ENCODE measurements at places on chromosomes 3 and 15. TPM values are rescaled to one million over a fixed set of nuclear protein-coding genes. Genes with fewer than 3 reads are reported as not detected.

The PLS1 gene
- total RNA-seq: 1.8 TPM

The CPEB1 gene
- 0.72 TPM for total RNA-seq

The SAXO2 gene
- 2.6 TPM for total RNA-seq

The FAM174B gene
- total RNA-seq: 12.6 TPM

The FHIT gene
- 18.2 TPM for total RNA-seq

The C15orf62 gene
- not detected for total RNA-seq

The CDCP1 gene
- total RNA-seq: 0.30 TPM

The RPP25 gene
- total RNA-seq: 2.3 TPM

The IGSF11 gene
- 1.6 TPM for total RNA-seq

The MCTP2 gene
- 2.1 TPM for total RNA-seq

The CTXND1 gene
- 3.2 TPM for total RNA-seq

The GFM1 gene
- total RNA-seq: 65.1 TPM

The HHATL gene
- total RNA-seq: 463 TPM

The NAALADL2 gene
- total RNA-seq: 3.1 TPM

The NEO1 gene
- 14.4 TPM for total RNA-seq

The IQCH gene
- 0.64 TPM for total RNA-seq

The CLDN16 gene
- total RNA-seq: not detected

The ZNF80 gene
- total RNA-seq: not detected

The GOLGA8G gene
- not detected for total RNA-seq

The MNS1 gene
- 1.0 TPM for total RNA-seq

The NTRK3 gene
- total RNA-seq: 4.0 TPM

The KCNAB1 gene
- total RNA-seq: 2.4 TPM

The LOXL1 gene
- total RNA-seq: 12.9 TPM

The TP63 gene
- 0.20 TPM for total RNA-seq

The MINDY2 gene
- 37.2 TPM for total RNA-seq
